Left renal pelvis (tissue), 4 donors: ENCODE measurements at places on chromosomes 12 and 14. TPM values are rescaled to one million over a fixed set of nuclear protein-coding genes. Genes with fewer than 3 reads are reported as not detected.

Gene GNS
- 152 TPM for polyA plus RNA-seq

DNA sequence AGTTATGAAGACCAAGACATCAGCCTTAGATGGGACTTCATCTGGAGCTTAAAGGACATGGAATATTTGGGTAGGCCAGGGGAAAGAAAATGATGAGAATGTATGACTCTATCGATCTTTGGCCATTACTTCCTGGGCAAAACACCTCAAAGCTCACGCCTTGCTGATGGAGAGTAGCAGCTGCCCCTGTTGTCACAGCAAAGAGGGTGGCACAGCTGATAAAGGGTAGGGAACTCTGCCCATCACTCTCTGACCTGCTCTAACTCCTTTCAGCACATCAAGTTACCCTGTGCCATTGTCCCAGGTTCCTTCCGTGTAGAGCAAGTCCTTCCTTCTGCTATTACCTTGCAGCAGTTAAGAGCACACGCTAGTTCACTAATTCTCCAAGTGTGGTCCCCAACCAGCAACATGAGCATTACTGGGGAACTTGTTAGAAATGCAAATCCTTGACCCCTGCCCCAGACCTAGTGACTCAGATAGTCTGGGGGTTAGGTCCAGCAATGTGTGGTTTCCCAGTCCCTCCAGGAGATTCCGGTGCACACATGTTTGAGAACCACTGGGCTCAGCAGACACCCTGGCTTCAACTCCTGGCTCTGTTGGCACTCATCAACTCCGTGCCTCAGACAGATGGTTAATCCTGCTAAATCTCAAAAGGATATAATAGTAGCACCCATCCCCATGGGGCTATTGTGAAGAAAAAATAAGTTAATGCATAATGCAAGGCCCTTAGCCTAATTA is 93.7 kb upstream of the EEA1 start:
- DNase-seq: no peak

DNA sequence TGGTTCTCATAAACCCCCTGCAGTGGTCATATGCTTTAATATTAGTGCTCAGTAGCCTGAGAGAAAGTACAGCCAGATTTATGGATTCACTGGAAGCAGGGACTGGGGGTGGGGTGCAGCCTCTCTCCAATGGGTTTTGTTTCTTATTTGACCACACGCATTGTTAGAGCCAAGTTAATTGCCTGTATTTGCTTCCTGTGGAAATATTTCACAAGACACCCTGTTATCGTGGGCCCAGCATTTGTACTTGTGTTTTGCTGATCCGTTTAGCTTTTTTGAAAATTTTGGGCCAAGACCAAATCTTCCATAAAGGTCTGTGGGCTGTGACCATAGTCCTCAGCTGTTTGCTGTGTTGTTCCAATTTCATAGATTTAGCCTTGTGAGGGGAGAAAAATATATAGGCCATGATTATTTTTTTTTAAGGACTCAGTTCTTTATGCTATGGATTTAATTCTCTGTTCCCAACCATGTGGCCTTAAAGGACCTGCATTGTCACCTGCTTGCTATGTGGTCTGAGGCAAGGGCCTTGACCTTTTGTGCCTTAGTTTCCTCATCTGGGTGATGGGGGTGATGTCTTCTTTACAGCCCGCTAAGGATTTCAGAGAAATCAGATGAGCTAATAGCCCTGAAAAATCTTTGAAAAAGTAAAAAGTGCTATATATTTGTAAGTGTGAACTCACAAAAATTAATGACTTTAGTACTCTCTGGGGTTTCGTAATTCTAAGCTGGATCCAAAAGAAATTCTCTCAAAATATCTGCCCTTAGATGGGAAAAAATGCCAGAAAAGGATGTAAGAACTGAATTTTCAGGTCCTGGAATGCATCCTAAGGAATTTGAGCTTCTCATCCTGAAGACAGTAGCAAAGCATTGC is 370.2 kb downstream of the DPF3 start:
- DNase-seq: no peak

DNA sequence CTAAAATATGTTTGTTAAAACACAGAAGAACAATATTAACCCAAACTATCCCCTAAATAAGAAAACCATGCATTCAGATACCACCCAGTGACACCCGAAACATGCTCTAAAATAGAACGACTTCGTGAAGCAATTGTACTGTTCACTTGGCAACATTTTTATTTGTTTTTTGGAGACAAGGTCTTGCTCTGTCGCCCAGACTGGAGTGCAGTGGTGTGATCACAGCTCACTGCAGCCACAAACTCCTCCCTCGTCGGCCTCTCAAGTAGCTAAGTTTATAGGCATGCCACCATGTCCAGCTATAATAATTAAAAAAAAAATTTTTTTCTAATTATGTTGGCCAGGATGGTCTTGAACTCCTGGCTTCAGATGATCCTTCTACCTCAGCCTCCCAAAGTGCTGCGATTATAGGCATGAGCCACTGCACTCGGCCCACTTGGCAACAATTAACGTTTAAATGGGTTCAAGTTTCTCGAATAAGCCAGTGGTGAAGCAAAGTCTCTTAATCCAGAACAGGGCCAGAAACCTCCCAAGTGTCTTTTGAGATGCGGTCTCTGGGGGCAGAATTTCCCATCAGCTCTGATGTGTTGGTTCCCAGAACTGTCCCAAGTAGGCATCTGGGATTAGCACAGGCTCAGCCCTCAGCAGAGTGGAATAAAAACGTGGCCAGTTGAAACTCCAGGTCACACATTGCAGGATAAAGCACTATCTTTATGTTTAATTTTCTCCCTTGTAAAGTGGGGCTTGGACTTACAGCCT is 74.5 kb downstream of the TMCC3 start:
- no peak for DNase-seq

DNA sequence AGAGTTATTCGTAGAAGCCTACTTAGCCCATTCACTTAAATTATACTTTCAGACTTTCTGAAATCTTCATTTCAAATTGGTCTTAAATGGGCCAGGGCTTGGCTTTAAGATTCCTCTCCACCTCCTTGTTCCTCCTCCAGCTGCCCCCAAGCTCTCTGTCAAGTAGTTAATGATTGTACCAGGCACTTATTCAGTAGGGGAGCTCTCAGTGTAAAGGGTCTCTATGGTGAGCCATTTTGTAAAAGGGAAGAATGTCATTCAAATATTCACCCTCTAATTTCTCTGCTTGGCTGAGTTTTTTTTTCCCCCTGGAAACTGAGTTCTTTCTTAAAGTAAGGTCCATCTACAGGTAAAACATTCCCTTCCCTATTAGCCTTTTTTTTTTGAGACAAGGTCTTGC is 96.6 kb downstream of the SUDS3 start:
- DNase-seq: no peak

DNA sequence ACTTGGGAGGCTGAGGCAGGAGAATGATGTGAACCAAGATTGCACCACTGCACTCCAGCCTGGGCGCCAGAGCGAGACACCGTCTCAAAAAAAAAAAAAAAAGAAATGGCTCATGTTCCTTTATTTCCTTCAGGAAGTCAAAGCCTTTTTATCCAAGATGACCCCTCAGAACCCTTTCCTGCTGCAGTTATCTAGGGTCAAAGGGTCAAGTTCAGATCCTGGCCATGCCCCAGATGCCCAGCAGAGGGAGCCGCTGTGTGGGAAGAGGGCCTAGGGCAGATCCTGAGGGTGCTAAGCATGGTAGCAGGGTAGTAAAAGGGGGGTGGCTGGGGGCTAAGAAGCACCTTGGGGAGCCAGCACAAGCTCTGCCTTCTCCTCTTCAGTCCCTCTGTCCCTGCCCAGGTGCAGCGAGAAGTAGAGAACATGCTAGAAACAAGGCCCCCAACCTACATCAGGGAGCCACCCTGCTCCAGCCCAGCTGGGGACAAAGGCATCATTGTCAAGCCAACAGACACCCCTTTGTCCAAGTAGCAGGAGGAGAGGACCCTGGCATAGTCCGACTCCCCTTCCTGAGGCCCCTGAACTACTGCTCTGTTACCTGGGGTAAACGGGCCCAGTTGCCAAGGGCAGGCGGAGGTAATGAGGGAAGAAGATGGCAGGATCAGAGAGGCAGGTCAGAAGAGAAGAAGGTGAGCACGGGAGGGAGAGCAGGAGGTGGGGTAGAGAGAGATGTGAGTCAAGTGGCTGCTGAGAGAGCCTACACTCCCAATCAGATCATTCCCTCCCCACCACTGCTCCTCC is 6.5 kb downstream of the NFE2 start:
- no peak for DNase-seq

- DNase-seq: no peak
These were observed 214.8 kb downstream of the DPF3 start for GRCh38 chr14:72679141-72679535.

- DNase-seq: no peak
These were observed 223.6 kb upstream of the SOX5 start for GRCh38 chr12:24173067-24173466.

GRCh38 chr12:17763366-17763765 is 326.6 kb downstream of the RERGL start:
- DNase-seq: no peak
